NCI-H146 (cell line): ENCODE measurements at places on chromosomes 13 and 19.
A peak's percentile ranks its signal among the peaks of the same experiment; 100 is the strongest.

DNA sequence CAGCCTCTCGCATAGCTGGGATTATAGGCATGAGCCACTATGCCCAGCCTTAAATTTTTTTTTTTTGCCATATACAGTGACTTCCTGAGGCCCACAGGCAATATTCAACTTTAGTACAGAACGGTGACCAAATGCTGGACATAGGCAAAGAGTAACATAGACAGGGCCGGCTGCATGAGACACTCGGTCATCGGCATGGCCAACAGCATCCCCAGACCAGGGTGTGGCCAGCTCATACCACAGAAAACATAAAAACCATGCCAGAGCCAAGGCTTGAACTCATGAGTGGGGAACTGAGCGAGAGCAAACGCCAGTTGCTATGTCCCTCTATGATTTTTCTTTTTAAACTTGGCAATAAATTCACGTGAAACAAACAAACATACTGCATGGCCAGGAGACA lies 17.0 kb downstream of the KANK2 start:
- no peak for DNase-seq

- DNase-seq = no peak
These were observed 45.5 kb upstream of the SLC7A9 start for GRCh38 chr19:32914879-32915660.

DNA sequence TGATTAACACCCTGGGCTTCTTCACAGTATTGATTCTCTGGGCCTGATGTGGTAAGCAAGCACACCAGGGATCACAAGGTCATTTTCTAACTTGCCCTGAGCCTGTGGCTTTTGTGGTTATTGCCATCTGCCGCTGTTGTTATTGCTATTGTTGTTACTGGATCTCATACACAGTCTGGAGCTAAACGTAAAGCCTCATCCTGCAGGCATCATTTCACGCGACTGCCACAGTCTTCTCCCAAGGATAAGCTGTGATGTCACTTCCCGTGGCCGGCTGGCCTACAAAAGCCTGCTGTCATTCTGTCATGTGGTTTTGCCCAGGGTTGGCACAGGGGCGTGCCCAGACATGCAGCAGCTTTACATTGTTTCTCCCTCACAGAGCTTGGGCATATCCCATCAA lies 154.0 kb upstream of the GPR12 start:
- peak; percentile 75 for DNase-seq

- peak; percentile 98 for DNase-seq
These were observed 83.2 kb upstream of the MCF2L start for GRCh38 chr13:112885782-112886268.

GRCh38 chr13:35984287-35984686 lies 146.9 kb downstream of the DCLK1 start:
- DNase-seq = peak; percentile 34

GRCh38 chr13:32720026-32720425 lies 133.8 kb downstream of the PDS5B start:
- no peak for DNase-seq

- DNase-seq = peak; percentile 19
These were observed 168.3 kb downstream of the PCDH20 start for GRCh38 chr13:61247149-61247936.

- DNase-seq = no peak
These were observed 165.7 kb upstream of the KL start for GRCh38 chr13:32850316-32851052.

DNA sequence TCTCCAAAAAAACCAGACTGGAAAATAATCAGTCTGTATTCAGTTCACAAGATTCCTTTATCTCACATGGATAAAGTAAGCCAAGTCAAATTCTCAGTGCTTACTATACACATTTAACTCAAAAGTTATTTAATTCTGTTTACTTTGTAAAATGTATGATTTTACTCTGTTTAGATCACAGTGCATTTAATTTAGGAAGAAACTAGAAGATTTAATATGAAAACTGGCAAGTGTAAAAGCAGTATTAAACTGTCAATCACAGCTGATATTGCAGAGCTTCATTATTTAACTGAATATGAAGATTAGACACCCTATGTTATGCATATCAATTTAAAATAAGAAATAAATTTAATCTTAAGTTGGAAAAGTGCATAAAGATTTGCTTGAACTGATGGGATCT lies 78.0 kb downstream of the DACH1 start:
- DNase-seq = no peak

GRCh38 chr13:102399791-102400674 lies 1.8 kb downstream of the FGF14 start:
- DNase-seq = peak; percentile 47

- no peak for DNase-seq
These were observed 46.4 kb downstream of the VWA8 start for GRCh38 chr13:41914552-41914951.

DNA sequence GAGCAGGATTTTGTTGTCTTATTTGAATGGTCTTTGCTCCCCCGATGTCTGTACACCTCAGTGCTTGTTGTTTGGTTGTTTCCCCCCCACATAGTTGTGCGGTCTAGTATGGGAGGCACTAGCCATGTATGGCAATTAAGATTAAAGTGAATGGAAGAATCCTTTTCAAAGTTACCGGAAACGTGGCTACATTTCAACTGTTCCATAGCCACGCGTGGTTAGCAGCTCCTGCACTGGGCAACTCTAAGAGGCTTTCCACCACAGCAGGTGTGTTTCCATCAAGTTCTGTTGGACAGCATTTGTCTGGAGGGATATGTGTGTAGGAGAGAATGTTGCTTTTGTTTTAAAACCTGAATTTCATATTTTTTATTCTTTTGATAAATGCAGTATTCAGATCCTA lies 247.3 kb downstream of the GGACT start:
- DNase-seq = no peak

DNA sequence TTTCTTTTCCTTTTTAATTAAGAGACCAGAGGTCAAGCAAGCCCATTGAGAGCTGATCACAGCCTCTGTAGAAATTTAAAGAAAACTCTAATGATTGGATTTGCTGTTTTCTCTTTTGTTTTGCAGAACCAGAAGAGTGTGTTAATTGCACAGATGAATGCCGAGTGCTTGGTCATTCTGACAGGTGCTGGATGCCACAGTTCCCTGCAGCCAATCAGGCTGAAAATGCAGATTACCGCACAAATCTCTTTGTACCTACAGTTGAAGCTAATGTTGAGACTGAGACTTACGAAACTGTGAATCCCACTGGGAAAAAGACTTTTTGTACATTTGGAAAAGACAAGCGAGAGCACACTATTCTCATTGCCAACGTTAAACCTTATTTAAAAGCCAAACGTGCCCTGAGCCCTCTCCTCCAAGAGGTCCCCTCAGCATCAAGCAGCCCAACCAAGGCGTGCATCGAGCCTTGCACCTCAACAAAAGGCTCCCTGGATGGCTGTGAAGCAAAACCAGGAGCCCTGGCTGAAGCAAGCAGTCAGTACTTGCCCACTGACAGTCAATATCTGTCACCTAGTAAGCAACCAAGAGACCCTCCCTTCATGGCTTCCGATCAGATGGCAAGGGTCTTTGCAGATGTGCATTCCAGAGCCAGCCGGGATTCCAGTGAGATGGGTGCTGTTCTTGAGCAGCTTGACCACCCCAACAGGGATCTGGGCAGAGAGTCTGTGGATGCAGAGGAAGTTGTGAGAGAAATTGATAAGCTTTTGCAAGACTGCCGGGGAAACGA lies 93.1 kb downstream of the PCDH17 start:
- DNase-seq = no peak

DNA sequence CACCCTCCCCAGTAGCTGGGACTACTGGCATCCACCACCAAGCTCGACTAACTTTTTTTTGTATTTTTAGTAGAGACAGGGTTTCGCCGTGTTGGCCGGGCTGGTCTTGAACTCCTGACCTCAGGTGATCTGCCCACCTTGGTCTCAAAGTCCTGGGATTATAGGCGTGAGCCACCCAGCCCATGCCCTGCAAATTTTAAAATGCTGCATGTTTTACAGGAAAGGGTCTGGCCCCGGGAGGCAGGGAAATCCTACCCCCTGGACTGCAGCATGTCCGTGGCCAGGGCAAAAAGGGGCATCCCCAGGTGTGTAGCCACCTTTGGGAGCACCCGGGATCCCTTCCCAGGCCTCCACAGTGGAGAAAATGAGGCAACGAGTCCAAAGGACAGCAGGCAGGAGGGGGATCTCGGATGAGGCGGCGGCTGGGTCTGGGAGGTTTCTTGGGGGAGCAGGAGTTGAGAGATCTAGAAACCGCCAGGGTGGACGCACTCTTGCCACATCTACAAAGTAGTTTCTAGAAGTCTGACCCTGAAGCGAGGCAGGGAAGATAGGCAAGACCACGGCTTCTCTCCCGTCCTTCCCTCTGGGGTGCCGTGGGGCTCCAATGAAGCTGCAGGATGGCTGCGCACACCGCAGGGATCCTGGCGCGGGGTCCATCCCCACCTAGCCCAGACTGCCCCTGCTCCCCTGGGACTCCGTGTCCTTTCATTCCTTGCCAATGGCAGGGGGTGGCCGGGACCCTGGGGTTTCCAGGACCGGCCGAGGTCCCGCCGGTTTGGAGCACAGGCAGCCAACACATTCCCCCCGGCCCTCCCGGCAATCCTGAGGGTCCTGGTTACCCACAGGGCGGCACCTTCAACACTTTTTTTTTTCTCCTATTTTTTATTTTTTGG lies 21.3 kb upstream of the ZBTB7A start:
- DNase-seq = no peak

DNA sequence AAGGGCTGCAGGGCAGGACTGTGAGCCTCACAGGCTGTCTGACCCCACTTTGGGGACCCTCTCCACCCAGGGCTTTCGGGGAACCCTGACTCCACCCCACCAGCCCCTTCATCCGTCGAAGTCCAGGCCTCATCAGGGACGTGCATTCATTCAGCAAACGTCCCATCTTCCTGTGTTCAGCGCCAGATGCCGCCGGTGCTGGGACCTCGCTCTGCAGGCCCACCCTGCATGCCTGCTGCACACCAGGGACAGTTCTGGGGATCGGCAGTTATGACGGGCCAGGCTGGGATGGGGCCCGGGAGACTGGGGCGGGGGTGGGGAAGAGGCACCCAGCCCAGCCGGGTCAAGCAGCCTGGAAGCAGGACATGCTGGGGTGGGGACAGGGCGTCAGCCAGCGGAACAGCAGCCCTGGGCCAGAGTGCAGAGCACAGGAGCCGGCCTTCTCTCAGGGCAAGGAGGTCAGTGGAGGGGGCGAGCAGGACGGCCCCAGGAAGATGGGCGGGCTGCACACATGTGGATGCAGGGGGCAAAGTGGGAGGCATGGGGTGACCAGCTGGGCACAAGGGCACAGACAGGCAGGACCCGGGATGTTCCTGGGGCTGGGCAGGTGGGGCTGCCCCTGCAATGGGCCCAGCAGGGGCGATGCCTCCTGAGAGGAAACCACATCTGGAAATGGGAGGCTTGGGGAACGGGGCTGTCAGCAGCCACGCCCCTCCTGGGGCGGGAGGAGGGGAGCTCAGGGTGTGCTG lies 5.1 kb downstream of the GAMT start:
- no peak for DNase-seq
